Activated CD4-positive, alpha-beta T cell treated with anti-CD3 and anti-CD28 coated beads, Interleukin-2, amount 10 ng/mL, durations not matched to agents 24 days and 14 days (primary cell): ENCODE measurements at places on chromosomes 16 and 17. TPM values are rescaled to one million over a fixed set of nuclear protein-coding genes. Genes with fewer than 3 reads are reported as not detected.

ABHD15 gene
- total RNA-seq, result 20.0 and 20.1 TPM in 2 replicates

KIF18B gene
- total RNA-seq, result 42.1 and 42.7 TPM in 2 replicates

DNA sequence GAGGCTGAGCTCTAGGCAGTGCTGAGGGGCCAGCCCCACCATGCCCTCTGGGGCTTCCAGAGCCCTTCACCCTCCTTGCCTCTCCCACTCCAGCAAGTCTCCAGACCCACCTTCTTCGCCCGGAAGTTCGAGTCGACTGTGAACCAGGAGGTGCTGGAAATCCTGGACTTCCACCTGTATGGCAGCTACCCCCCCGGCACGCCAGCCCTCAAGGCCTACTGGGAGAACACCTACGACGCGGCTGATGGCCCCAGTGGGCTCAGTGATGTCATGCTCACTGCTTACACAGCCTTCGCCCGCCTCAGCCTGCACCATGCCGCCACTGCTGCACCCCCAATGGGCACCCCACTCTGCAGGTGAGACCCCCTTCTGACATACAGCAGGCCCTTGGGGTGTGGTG, 10.5 kb downstream of the XYLT2 start:
- no peak overlapping the region for H3K4me3 ChIP-seq
- peaks cover 40% of the 10 kb centered on the region for H3K36me3 ChIP-seq
- no peak overlapping the region for H3K27ac ChIP-seq
- no peak for DNase-seq
- no peaks in the 10 kb centered on the region for H3K27me3 ChIP-seq

PRRT2 gene
- 1.6 and 1.7 TPM in 2 replicates for total RNA-seq

DNA sequence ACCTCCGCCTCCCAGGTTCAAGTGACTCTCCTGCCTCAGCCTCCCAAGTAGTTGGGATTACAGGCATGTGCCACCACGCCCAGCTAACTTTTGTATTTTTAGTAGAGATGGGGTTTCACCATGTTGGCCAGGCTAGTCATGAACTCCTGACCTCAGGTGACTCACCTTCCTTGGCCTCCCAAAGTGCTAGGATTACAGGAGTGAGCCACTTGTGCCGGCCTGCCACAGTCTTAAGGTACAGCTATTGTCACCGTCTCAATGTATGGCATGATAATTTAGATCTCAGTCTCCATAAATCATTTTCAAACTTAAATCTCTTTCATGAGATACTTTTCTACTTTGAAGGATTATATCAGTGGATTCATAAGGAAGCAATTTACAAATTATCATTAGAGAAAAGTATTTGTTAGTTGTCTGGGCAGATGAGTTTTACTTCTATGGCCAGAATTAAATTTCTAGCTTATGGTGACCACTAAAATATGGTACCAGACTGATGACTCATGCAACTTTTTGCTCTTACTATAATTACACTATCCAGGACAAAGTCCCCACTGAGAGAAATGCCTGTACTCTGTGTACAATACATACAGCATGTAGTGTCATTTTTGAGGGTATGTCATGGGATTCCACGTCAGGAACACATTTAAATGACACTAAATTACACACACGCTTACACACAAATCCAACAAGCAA, 1230.3 kb upstream of the GOT2 start:
- H3K27ac ChIP-seq, result no peak overlapping the region
- DNase-seq, result no peak
- no peaks in the 10 kb centered on the region for H3K4me1 ChIP-seq
- no peak overlapping the region for H3K4me3 ChIP-seq
- no peaks in the 10 kb centered on the region for H3K36me3 ChIP-seq
- H3K27me3 ChIP-seq, result no peaks in the 10 kb centered on the region

CTRB2 gene
- not detected in 2 replicates for total RNA-seq
